ENCODE measurements at places on chromosomes 3 and 15.

DNA sequence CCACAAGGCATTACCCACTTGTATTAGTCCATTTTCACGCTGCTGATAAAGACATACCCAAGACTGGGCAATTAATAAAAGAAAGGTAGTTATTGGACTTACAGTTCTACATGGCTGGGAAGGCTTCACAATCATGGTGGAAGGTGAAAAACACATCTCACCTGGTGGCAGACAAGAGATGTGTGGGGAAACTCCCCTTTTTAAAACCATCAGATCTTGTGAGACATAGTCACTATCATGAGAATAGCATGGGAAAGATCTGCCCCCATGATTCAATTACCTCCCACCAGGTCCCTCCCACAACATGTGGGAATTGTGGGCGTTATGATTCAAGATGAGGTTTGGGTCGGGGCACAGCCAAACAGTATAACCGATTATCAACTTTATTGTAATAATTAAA, 17.0 kb upstream of the CMC1 start:
- no peak for DNase-seq

DNA sequence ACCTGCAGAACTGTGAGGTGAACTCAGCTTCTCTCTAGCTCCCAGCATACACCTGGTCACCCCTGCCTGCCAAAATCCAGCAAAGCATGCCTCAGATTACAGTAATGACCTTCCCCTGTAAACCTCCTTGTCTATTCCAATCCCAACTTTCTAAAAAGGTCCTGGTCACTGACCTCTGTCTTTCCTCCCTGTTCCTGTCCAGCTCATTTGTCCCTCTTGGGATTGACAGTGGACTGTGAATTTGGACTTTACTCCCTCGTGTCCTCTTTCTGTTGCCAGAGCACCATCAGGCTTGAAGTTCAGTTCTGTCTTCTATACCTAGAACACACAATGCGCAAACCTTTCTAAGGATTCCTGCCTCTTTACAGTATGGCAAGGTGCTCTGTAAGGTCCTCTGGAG, 50.3 kb downstream of the MTHFS start:
- no peak for DNase-seq

DNA sequence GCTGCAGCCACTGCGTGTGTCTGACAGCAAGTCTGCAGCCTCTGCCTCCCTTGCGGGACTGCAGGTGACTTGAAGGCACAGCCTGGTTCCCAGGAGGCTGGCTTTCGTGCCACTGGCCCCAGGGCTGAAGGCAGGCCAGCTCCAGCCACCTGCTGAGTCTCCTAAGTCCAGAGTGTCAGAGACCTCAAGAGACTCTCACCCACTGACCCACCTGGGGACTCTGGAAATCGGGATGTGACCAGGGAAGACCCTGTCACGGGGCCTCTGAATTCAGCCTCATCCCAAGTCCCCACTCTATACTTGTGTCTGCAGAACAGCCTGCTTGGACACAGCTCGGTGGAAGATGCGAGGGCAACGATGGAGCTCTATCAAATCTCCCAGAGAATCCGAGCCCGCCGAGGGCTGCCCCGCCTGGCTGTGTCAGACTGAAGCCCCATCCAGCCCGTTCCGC, 16.3 kb downstream of the ISG20 start:
- no peak for DNase-seq

DNA sequence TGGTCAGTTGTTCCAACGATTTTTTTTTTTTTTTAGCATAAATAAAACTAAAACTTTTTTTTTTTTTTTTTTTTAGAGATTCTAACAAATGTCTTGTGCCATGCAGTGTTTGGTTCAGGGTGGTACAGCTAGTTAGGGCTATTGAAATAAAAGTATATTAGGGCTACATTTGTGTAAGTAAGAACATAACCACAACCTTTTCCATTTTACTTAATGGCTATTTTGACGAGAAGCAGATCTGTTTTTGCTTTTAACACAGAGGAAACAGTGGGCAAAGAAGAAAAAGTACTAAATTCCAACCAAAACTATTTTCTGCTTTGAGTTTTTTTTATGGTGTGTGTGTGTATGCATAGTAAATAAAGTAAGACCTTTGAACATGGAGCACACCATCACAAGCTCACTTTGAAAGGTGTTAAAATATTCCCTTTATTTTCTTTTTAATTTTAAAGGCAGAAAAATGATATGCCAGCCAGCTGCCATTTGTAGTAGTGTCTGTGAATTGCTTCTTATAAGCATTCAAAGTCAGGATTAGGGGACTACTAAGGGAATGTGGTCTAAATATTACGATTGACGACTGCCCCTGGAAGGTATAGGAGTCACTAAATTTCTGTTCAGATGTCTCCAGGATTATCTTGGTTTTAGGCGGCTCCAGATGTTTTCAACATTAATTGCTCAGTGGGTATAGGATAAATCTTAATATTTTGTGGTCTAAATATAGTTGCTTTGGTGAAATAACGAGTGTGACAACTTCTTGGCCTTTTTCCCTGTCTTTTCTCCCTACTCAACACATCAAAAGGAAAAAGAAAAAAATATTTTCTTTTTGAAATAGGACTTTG, 3.1 kb downstream of the RARB start:
- no peak for DNase-seq

GRCh38 chr3:52693071-52693470, 7.2 kb downstream of the GNL3 start:
- no peak for DNase-seq

GRCh38 chr15:50702762-50703334, 16.3 kb upstream of the TRPM7 start:
- DNase-seq: no peak

DNA sequence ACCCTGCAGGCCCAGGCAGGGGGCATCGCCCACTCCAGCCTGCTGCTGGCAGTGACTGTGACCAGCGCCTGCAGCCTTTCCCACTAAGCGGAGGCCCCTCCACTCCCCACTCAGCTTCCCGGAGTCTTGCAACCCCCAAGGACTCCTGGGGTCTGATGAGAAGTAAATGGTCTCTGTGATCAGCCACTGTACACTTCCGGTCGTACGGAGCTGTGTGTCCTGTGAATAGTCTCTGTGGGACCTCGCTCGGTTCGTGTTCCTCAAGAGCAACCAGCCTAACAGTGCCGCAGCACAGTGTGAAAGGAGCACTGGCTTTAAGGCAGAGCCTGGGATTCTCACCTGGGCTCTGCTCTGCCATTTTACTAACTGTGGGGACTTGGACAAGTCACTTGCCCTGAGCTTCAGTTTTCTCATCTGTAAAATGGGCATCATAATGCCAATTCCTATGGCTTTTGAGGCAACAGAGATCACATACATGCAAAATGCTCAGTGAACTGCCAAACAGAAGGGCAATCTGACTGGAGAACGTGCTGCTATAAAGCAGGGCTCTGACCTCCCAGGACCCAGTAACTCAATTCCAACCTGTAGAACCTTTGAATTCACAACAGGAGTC, 26.7 kb downstream of the TMEM43 start:
- no peak for DNase-seq

DNA sequence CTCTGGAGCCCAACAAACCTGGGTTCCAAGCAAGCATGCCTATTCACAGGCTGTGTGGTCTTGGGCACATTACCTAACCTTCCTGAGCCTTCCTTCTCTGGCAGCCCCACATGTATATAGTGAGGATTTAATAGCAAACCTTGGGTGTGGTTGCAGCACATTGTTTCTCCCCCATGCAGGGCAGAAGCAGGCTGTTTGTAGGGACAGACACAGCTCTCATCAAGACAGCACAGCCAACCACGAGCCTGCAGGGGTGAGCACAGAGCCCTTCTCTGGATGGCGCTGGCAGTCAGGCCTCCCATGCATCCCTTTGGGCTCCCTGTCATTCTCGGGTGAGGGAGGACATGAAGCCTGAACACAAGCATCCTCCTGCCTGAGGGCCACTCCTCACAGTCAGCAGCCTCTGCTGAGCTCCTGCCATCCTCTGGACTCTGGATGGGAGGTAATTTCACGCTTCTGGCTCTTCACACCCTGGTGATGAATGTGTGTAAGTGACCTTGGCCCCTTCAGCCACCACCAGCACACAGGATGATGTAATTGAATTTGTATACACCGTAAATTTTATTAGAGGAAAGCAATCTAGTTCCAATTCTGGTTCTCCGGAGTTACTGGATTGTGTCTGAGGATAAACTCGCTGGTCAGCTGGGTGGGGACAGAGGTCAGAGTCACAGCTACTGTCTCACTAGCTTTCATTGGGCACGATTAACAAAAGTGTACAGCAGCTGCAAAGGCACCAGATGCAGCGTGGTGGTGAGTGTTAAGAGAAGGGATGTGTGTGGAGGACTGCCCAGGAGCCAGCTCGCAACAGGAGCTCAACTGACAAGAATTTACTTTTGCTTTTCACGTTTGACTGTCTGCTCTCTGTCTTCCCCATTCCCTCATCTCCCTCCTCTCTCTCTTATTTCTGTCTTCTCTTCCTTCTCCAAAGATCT, 118.1 kb downstream of the CLSTN2 start:
- DNase-seq: no peak

DNA sequence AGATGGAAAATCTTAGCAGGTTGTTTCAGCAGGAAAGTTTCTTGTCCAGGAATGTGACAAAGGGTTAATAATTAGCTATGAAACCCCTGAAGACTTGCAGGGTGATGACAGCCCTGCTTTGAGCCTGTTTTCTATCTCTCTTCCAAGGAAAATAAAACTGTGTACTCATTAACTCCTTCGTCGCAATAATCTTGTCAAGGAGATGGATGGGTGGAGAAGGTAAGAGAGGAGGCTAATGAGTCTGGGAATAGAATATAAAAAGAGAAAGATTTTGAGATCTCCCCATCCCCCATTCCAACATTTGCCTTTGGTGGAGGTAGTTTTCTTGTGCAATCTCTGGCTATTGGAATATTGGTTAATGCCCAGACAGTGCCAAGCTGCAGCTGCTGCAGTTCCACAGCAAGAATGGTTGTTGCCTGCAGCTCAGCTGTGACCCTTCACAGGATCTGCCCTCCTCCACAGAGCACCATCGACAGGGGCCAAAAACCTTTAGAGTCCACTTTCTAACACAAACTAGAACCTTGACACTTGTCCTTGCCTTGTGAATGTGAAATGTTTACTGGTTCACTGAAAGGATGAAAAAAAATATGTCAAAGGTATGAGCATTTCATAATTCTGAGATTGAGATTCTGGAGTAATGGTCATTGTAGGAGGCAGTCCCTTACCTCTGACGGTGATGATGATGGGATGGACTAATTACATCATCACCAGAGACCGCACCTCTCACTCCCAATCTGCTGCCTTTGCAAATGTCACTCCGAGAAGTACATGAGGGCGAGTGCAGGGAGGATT, 4.2 kb upstream of the LRIG1 start:
- no peak for DNase-seq

DNA sequence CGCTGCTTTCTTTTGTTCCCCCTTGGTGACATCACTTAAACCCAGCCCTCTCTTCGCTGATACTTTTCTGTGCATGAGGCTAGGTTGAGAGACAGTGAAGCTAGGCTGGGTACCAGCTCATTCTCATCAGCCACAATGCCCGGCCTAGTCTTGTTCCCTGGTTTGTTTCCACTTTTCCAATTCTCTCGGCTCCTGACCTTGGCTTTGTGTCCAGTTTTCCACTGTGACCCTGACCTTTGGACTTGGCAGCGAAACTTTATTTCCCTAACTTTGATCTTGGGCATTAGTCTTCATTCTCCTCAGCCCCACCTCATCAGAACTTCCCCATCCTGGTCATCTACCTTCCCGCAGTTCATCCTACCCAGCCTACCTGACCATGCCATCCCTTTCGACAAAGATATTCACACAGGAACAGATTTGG, 908 bp upstream of the ADPGK start:
- no peak for DNase-seq

- DNase-seq: no peak
These were observed 45.0 kb downstream of the SRGAP3 start for GRCh38 chr3:9204253-9204992.

- DNase-seq: no peak
These were observed 71.3 kb downstream of the CLSTN2 start for GRCh38 chr3:140006331-140006730.

GRCh38 chr15:63506537-63507035, 2.2 kb downstream of the USP3 start:
- DNase-seq: no peak

DNA sequence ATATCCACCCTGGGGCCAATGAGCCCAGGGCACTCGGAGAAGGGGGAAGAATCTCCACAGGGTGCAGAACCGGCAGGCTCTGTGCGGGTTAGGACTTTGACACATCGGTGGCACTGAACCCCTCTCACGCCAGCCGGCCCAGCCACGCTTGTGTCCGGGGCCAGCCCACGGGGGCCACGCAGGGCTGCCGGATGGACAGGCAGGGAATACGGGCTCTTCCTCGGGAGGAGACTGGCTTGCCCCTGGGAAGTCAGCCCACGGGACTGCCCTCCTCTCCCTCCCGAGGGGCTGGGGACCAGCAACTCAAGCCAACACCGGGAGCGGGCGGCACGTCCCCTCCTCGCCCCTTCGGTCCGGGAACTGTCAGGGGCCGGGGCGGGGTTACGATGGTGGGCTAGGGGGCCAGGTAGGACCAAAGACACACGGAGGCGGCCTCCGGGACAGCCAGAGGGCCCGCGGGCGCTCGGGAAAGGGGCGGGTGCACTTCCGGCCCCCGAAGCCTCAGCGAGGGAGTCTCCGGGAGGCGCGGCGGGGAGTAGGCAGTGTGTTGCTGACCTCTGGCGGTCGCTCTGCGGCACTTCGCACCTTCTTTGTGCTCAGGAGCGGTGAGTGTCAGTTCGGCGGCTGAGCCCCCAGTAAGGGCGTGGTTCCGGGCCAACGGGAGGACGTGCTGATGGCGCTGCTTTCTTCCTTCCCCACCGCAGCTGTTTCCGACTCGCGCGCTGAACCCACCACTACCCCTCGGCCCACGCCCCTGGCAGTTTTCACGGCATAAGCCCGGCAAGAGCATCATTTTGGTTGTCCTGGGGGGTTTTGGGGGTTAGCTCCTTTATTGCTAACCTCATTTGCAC, 5.1 kb upstream of the CYP8B1 start:
- peak; percentile 84 for DNase-seq

GRCh38 chr3:111151438-111151837, 79.8 kb downstream of the NECTIN3 start:
- no peak for DNase-seq

- no peak for DNase-seq
These were observed 159.0 kb upstream of the IL12A start for GRCh38 chr3:159829539-159830227.

- DNase-seq: no peak
These were observed 154.3 kb downstream of the ECT2 start for GRCh38 chr3:172904711-172905373.

DNA sequence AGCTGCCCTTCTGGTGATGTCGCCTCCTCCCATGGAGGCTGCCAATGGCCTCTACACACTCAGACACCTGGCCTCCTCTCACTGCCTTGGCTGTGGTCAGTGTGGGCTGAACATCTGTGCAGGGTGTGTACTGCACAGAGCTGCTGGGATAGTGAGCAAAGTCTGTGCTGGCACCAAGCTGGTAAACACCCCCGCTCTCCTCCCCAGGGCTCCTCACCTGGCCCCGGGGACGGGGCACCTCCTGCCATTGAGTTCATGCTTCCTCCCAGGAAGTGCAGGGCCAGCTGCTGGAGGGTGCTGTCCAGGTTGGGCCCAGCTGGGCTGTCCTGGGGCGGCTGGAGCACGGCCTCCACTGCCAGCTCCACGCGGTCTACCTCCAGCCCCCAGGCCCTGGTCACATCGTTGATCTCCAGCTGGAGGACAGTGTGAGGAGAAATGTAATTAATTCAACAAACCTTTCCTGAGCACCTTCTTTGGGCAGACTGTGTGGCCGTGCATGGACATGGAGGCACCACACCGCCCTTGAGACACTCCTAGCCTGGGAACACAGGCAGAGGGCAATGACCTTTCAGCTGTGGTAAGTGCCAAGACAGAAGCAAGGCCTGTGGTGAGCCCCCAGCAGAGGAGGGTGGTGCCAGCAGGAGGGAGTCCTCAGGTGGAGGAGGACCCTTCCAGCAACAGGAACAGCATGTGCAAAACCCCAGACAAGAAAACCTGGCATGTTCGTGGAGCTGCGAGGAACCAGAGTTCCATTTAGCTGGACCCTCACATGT, 6.8 kb downstream of the STOML1 start:
- no peak for DNase-seq

Measured in stimulated activated CD4-positive, alpha-beta T cell treated with anti-CD3 and anti-CD28 coated beads, Interleukin-15, amount 100 ng/mL, for 48 hours (primary cell).